ENCODE measurements at places on chromosomes 1 and 21.

DNA sequence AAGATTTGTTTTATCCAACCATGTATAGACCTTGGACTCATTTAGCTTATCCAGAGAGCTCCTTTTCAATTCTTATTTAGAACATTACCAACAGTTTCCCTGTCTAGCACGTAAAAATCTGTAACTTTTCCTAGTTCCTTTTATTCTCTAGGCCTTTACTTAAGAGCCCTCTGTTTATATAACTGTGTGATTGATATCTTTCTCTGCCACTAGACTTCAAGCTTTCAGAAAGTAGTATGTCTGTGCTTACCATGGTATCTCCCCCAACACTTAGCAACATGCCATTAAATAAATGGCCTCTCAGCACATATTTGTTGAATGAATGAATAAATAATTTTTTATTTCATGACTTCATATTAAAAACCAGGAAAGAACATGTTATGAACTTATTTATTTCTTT is 209.4 kb downstream of the PTPRC start:
- H3K36me3 ChIP-seq = no peaks in the 10 kb centered on the region
- H3K27ac ChIP-seq = no peak overlapping the region
- DNase-seq = no peak

DNA sequence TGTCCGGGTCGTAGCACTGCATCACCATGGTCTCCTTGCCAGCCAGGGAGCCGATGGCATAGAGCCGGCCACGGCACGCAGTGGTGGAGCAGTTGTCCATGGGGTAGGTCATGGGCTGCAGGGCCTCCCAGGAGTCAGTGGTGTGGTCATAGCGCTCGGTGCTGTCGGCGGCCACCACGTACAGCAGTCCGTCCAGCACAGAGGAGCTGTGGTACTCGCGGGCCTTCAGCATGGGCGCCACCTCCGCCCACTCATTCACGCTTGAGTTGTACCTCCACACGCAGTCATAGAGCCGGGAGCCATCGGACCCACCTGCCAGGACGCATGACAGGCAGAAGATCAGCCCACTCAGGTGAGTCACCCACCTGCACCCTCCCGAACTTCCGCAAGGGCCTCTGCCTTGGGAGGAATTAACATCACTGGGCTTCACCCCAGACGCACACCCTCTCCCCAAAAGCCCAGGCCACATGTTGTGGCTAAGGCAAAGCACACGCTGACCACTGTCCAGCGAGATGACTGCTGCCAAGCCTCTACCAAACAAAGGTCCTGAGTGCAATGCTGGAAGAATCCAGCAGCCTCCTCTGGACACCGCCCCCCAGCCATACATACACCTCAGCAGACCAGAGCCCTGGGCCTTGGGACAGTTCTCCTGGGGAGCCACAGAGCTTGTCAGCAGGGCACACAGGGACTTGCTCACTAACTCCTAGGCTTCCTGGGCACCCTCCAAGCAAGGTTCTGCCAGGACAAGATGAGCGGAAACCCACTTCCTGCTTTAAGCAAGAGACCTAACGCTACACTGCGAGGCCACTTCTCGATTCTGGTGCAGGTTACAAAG is 3.3 kb downstream of the KLHL21 start:
- H3K36me3 ChIP-seq = no peaks in the 10 kb centered on the region
- no peaks in the 10 kb centered on the region for H3K27me3 ChIP-seq
- H3K4me1 ChIP-seq = peaks cover 67% of the 10 kb centered on the region
- H3K4me3 ChIP-seq = peak overlapping the region; percentile 74
- no peak for DNase-seq

- H3K36me3 ChIP-seq = no peaks in the 10 kb centered on the region
- no peak overlapping the region for H3K4me3 ChIP-seq
- H3K27ac ChIP-seq = no peak overlapping the region
- no peaks in the 10 kb centered on the region for H3K4me1 ChIP-seq
- no peak for DNase-seq
- H3K27me3 ChIP-seq = no peaks in the 10 kb centered on the region
These were observed 96.7 kb downstream of the ESRRG start for GRCh38 chr1:216626394-216627067.

DNA sequence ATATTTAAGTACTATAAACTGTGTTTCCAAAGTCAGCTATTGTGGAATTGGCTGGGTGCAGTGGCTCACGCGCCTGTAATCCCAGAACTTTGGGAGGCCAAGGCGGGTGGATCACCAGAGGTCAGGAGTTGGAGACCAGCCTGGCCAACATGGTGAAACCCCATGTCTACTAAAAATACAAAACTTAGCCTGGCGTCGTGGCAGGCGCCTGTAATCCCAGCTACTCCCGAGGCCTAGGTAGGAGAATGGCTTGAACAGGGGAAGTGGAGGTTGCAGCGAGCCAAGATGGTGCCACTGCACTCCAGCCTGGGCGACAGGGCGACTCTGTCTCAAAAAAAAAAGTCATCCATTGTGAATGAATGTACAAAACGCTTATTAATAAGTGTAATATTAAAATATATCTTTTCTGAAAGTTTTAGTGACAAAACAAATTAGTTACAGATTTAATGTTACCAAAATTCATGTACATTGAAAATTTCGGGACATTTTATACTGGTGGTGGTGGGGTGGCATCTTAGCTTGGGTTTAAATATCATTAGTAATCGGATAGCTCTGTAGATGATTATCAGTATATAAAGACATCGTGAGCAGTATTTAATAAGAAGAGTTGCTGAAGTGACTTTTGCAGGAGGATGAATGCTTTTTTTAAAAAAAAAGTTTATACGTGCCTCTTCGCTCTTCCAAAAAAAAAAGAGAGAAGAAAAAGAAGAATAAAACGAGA is 503 bp upstream of the SRSF11 start:
- H3K27ac ChIP-seq = peak overlapping the region; percentile 92
- H3K4me3 ChIP-seq = peak overlapping the region; percentile 91
- DNase-seq = no peak
- no peaks in the 10 kb centered on the region for H3K36me3 ChIP-seq

- DNase-seq = no peak
- no peak overlapping the region for H3K4me3 ChIP-seq
- no peak overlapping the region for H3K27ac ChIP-seq
- no peaks in the 10 kb centered on the region for H3K27me3 ChIP-seq
These were observed 5.3 kb downstream of the GALNT2 start for GRCh38 chr1:230072296-230072695.

DNA sequence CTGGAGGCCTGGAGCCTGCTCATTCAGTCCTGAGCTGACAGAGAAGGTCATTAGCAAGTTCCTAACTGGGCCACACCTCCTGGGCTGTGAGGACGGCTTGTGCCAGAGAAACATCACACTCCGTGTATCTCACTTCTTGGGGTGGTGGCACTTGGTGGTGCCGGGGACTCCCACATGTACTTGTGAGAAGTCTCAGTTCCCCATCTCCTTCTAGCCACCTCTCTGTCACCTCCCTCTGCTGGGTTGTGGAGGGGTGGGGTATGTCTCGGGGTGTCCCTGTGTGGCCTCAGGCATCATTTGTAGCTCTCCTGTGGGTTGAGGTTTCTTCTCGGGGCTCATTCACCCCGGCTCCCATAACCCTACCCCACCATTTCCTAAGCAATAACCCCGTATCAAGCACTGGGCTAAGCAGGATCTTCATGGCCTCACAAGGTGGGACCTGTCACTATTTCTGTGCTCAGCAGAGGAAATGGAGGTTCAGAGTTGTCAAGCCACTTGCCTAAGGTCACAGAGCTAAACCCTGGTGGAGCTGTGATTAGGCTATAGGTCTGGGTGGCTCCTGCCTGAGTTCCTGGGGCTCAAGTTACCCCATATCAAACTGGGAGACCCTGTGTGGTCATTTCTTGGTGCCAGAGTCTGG is 62.5 kb downstream of the UBIAD1 start:
- H3K27ac ChIP-seq = no peak overlapping the region
- DNase-seq = no peak
- H3K4me3 ChIP-seq = no peak overlapping the region
- peaks cover 9% of the 10 kb centered on the region for H3K4me1 ChIP-seq

GRCh38 chr1:171674431-171675405 is 22.2 kb upstream of the MYOC start:
- H3K27me3 ChIP-seq = no peaks in the 10 kb centered on the region
- no peak overlapping the region for H3K4me3 ChIP-seq
- peak overlapping the region; percentile 66 for H3K27ac ChIP-seq

GRCh38 chr1:226293553-226293920 is 15.4 kb downstream of the LIN9 start:
- H3K27me3 ChIP-seq = no peaks in the 10 kb centered on the region
- no peak for DNase-seq
- H3K4me1 ChIP-seq = no peaks in the 10 kb centered on the region
- no peak overlapping the region for H3K27ac ChIP-seq
- no peaks in the 10 kb centered on the region for H3K36me3 ChIP-seq

DNA sequence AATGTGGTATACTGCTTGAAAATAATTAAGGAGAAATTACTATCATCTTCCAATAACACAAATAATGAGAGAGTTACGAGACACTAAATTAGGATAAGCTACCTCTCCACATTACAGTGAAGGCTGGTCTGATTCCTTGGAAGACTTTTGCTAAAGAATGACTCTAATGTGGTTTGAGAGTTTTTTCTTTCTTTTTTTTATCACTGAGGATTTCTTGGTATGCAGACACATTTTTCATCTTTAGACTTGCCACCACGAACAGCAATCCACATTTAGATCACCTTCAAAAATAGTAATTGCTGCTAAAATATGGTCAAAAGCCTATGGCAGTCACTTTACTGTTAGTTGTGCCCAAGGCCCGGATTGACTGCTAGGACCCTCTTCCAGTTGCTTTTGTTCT is 16.6 kb upstream of the TMEM35B start:
- no peak for DNase-seq
- H3K27ac ChIP-seq = no peak overlapping the region
- no peak overlapping the region for H3K4me3 ChIP-seq
- no peaks in the 10 kb centered on the region for H3K4me1 ChIP-seq

DNA sequence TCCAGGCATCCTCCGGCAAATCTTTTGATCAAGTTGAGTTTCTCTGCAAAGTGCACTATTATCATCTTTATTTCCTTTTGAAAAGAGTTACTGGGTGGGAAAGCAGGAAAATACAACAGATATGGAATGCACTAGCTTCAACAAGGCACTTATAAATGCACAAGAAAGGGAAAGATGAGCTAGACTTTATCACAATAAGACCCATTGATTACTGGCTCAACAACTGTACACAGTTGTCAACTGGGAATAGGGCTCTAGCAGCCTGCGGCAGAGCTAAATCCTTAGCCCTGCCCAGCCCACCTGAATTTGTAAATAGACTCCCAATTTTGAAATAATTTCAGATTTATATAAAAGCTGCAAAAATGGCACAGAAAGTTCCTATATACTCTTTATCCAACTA is 111.4 kb downstream of the CSMD2 start:
- H3K27ac ChIP-seq = no peak overlapping the region
- H3K27me3 ChIP-seq = no peaks in the 10 kb centered on the region
- no peak for DNase-seq
- no peaks in the 10 kb centered on the region for H3K4me1 ChIP-seq

DNA sequence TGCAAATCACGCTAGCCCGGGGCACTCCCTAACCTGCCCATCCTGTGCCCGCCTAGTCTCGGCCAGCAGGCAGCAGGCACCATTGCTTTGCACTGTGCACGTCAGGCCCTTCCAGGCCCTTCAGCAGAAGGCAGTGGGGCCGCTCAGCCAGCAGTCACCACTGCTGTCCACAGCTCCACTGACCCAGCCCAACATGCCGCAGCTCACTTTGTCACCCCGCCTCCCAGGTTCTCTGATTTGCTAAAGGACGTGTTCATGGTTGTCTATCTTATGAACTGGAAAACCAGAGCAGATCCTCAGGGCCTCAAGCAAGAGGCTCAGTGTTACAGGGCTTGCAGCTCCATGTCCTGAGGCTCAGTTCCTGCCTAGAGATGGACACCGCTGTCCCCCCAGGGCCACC is 14.2 kb upstream of the SPOCD1 start:
- no peak overlapping the region for H3K4me3 ChIP-seq
- no peak overlapping the region for H3K27ac ChIP-seq
- no peaks in the 10 kb centered on the region for H3K36me3 ChIP-seq

GRCh38 chr1:188372821-188373220 is 1544.1 kb downstream of the PLA2G4A start:
- H3K36me3 ChIP-seq = no peaks in the 10 kb centered on the region
- no peak overlapping the region for H3K4me3 ChIP-seq
- DNase-seq = no peak
- no peak overlapping the region for H3K27ac ChIP-seq

DNA sequence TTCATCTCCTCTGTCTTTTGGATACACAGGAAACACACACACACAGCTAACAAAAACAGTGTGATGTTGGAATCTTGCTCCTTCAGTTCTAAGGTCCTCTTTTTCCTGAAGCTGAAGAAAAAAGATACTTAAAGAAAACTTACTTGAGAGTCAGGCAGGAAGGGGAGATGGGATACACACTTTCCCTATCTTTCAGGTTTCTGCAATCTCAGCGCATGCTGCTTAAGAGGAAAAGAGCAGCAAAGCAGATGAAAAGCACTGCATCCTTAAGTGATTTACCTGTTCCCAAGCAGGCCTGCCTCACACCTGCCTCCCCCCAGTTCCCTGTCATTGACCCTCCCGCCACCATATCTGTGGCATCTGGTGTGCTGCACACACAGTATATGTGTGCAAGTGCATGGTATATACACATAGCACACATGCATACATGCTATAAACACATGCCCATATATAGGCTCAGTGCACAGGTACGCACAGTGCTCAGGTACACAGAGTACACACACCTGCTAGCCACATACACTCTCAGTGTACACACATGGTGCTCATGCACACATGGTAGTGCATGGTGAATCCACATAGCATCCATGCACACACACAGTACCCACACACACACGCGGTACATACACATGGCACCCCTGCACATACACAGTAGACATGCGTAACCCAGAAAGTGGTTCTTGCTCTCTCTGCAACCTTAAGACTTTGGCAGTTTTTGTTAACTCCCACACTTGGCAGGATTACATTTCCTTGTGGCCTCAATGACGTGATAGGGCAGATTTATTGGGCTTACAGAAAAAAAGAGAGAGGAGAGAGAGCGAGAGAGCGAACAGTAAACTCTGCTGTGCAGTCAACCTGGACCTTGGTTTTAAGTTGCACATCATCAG is 166.9 kb downstream of the TOMM20 start:
- no peaks in the 10 kb centered on the region for H3K36me3 ChIP-seq
- no peaks in the 10 kb centered on the region for H3K27me3 ChIP-seq
- H3K4me3 ChIP-seq = no peak overlapping the region
- no peak for DNase-seq
- H3K4me1 ChIP-seq = peaks cover 42% of the 10 kb centered on the region

All from vagina (tissue), 2 donors.